ENCODE measurements at places on chromosomes 12 and 14. TPM values are rescaled to one million over a fixed set of nuclear protein-coding genes. Genes with fewer than 3 reads are reported as not detected.

PRIMA1 gene
- total RNA-seq = 0.17 TPM

BAZ1A gene
- total RNA-seq = 36.2 TPM

OR4E2 gene
- total RNA-seq = not detected

LTB4R gene
- total RNA-seq = 19.6 TPM

OTOGL gene
- total RNA-seq = 0.17 TPM

ARID2 gene
- 23.3 TPM for total RNA-seq

OASL gene
- total RNA-seq = 0.66 TPM

CLEC9A gene
- total RNA-seq = not detected

TAS2R42 gene
- total RNA-seq = not detected

PTGDR gene
- total RNA-seq = not detected

PTPN21 gene
- 22.8 TPM for total RNA-seq

PMCH gene
- not detected for total RNA-seq

SPTSSA gene
- 14.2 TPM for total RNA-seq

MYBPC1 gene
- not detected for total RNA-seq

HOXC12 gene
- total RNA-seq = under 0.01 TPM

ABCD4 gene
- total RNA-seq = 33.7 TPM

RBM25 gene
- total RNA-seq = 87.7 TPM

CELA1 gene
- total RNA-seq = not detected

LRIG3 gene
- total RNA-seq = 25.7 TPM

BTG1 gene
- total RNA-seq = 26.8 TPM

DCAF11 gene
- 55.7 TPM for total RNA-seq

SYT1 gene
- total RNA-seq = 13.7 TPM

PPP1CC gene
- 80.3 TPM for total RNA-seq

PIK3C2G gene
- 18.2 TPM for total RNA-seq

NPFF gene
- total RNA-seq = not detected

ERP27 gene
- total RNA-seq = not detected

P2RX7 gene
- 0.17 TPM for total RNA-seq

CCDC77 gene
- total RNA-seq = 5.3 TPM

FZD10 gene
- total RNA-seq = not detected

HOXC10 gene
- total RNA-seq = 3.8 TPM

B4GALNT1 gene
- total RNA-seq = 3.4 TPM

LRP1-AS gene
- not detected for total RNA-seq
